ENCODE measurements at places on chromosomes 13 and 19.

DNA sequence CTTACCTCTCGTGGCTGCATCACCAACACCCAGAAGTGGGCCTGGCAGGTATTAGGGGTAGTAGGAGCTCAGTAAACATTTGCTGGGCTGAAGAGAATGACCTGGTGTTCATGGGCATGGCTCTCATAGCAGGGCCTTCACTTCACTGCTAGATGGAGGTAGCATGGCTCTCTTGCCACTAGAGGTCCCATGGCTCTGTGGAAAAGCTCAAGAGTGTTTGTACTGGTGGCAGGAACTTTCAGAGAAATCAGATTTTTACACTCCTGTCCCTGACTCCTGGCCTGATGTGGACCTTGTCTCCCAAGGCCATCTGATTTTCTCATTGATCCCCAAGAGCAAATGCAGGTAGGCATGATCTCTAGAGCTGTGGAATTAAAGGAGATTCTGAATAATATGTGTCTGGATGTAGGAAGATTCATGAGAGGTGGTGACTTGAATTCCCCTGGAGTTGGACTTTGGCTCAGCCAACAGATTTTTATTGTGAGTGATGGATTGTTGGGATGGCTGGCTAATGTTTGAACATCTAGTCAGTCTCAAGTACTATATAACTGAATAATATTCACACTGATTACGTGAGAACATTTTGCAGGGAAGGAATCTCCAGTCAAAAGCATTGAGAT is 5.7 kb downstream of the ZNF574 start:
- no peak for DNase-seq

DNA sequence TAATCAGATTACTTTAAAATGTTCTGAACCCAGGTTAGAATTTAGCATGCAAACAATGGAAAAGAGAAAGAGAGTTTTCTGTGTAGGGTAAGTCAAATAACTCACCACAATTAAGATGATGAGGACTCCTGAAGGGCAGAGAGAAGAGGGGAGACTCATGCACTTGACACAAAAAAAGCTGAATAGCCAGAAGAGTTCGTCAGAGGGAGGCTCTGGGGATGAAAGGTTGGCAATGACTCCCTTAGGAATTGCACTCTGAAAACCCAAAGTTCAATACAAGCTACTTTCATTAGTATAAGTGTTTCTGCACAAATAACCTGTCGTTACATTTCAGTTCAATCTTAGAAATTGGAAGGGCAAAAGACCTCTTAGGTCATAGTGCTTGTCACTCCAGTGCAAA is 434.4 kb upstream of the PCDH9 start:
- DNase-seq = no peak

DNA sequence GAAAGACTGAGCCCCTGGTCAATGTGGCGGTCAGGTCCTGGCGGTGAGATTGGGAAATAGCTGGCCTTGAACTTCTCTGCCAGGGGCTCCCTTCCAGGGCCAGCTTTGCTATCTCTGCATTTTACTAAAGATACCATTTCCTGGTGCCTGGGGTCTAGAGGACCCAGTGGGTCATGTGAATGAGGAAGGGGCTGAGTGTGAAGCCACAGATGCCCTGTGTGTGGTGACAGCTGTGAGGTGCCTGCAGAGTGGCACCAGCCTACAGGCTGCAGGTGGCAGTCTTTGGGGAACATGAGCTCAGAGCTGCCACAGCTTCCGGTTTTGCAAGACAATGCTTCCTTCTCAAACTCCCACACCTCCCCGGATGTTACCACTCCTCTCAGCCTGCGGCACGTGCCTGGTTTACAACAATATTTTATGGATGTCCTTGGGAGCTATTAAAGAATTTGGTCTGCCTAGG is 5.2 kb upstream of the MLNR start:
- peak; percentile 14 for DNase-seq

DNA sequence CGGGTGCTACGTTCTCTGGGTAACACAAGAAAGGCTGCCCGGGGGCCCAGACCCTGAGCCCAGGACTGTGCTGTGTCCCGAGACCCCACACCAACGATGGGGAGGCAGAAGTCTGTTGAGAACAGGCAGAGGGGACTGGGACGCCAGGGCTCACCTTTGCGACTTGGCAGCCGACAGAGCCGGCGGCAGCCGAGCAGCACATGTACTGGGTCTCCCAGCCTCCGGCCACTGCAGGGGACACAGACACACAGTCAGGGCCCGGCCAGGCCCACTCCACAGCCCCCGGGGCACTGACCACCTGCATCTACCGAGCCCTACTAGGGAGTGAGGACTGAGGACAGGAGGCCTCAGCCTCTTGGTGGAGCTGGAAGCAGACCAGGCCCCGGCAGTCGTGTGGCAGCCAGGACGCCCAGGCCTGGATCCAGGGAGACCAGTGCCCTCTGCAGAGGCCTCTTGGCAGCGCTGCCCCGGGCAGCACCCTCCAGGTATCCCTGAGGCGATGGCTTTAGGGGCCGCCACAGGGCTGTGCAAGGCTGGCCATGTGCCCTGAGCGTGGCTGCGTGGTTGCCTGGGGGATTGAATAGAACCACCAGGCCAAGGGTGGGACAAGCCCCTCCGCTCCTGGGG is 5.6 kb upstream of the ATP8B3 start:
- no peak for DNase-seq

GRCh38 chr13:79581870-79582315 is 100.9 kb downstream of the NDFIP2 start:
- no peak for DNase-seq

DNA sequence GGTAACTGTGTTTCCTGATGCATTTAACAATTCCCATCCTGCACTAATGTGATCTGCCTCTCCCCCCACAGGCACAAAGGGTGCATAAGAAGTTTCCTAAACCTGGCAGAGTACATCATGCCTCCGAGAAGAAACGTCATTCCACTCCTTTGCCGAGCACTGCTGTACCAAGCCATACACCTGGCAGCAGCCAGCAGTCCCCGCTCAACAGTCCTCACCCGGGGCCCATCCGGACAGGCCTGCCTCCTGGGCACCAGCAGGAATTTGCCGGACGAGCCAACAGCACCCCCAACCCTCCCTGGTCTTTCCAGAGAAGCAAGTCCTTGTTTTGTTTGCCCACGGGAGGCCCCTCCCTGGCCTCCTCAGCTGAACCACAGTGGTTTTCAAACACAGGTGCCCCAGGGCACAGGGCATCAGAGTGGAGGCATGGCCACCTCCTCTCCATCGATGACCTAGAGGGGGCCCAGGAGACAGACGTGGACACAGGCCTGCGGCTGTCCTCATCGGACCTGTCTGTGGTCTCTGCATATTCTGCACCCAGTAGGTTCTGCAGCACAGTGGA is 58.3 kb downstream of the FAM124A start:
- DNase-seq = no peak

- no peak for DNase-seq
Measured at GRCh38 chr13:28955264-28955966, 135.3 kb downstream of the MTUS2 start.

GRCh38 chr19:54164369-54165068 is 5.0 kb upstream of the LENG1 start:
- DNase-seq = no peak

GRCh38 chr13:46995874-46996273 is 99.0 kb upstream of the HTR2A start:
- no peak for DNase-seq

GRCh38 chr19:17441241-17442021 is 7.0 kb downstream of the TMEM221 start:
- no peak for DNase-seq

DNA sequence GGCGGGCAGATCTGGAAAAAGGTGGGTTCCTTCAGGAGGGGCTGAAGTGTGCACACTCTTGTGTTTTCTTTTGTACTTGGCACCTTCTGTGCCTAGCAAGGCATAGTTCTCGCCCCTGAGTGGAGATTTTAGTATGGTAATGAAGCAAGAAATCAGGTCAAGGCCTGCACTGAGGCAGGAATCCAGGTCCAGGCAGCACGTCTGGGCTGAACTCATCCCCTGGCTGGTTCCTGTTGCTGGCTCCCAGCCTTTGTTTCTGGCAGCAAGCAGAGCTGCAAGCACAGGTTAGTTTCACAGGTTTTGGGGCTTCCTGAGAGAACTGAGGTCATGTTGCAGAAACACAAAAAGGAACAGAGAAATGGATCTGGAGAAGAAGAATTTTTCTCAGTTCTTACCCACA is 21.2 kb downstream of the SIGLEC7 start:
- DNase-seq = no peak

DNA sequence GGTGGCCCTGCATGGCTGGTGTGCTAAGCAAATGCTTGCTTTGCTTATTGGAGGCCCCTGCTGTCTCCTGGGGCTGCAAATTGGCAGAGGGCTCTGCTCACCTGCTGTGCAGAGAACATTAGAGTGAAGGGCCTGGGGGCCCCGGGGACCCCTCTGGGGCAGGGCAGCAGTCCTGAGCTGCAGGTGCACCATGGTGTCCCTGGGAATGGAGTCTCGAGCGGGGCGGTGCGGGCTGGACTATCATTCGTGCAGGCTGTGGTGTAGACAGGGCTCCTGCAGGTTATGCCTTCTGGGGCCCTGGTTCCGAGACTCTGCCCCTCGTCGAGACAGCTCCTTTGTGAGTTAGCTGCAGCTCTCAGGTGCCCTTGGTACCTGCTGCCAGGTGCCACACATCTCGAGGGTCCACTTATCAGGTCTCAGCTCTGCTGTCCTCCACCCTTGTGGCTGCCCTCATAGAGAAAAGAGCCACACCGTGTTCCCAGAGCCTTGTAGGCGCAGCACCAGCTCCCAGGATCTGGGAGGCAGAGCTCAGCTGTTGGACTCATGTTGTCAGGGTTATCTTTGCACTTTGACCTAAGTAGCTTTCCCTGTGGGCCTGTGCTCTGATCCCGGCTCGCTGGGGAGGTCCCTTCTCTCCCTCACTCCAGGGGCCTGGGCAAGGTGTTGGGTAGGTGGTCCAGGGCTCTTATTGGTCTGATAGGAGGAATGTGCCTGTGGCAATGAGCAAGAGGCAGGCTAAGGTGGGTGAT is 58.0 kb upstream of the ZNF536 start:
- no peak for DNase-seq

DNA sequence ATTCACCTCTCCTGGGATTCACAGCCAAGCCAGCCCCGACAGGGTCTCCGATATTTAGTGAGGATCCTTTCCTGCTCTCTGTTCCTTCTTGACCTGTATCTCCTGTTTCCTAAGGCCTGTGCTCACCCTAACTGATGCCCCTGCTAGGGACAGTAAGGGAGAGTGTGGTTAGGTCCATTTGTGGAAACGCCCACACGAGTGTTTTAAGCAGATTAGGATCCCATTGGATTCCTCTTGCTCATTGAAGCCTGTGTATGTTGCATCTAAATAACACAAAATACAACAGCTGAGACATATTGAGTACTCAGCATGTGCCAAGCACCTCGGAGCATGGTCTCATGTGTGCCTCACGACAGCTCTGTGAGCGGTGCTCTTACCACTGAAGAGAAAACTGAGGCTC is 64.9 kb downstream of the EFNB2 start:
- DNase-seq = no peak

DNA sequence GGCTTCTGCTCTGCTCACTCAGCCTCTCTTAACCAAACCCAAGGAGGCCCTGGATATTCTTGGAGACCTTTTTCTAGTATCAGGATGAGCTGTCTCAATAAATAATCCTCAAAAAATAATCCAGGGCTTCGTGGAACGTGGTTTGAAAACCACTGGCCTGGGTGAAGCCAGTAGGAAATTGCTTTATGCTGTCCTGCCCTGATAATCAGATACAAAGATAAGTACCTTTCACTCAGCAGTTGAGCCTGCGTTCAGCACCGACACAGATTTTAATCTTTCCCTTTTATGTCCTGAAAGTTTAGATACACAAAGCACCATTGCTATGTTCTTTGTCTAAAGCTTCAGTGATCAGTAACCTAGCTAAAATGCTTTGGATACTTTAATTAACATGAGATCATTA is 460.0 kb downstream of the RFC3 start:
- no peak for DNase-seq

GRCh38 chr13:39322836-39323585 is 280.0 kb downstream of the LHFPL6 start:
- DNase-seq = no peak
